Activated naive CD4-positive, alpha-beta T cell treated with anti-CD3 and anti-CD28 coated beads, Interleukin-2, amount 10 ng/mL, durations not matched to agents 7 days and 5 days (primary cell): ENCODE measurements at places on chromosomes 7 and 10.

- no peak for DNase-seq
Measured at GRCh38 chr10:100744987-100745881, at the start of gene PAX2. Gene PAX2 (plus strand): TSS chr10:100745582. CDS start chr10:100746261, 679 bp downstream.

DNA sequence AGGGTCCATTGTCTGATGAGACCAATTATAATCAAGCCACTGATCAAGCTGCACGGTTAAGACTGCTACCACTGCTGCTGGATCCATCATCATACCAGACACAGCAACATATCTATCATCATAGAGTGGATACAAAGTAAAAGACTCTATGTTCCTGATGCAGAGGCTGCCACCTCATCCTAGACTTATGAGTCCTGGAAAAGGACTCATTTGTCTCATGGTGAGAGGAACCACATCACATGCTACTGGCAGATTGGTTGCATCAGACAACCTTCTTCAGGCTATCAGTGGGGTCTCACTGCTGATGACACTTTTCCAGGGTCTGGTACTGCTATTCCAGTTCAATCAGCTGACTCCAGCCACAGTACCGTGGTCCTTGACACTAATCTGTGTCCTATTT is 79.0 kb downstream of the ABI1 start:
- DNase-seq, result no peak

- DNase-seq, result no peak
Measured at GRCh38 chr10:26741368-26741767, 43.9 kb downstream of the PDSS1 start.

DNA sequence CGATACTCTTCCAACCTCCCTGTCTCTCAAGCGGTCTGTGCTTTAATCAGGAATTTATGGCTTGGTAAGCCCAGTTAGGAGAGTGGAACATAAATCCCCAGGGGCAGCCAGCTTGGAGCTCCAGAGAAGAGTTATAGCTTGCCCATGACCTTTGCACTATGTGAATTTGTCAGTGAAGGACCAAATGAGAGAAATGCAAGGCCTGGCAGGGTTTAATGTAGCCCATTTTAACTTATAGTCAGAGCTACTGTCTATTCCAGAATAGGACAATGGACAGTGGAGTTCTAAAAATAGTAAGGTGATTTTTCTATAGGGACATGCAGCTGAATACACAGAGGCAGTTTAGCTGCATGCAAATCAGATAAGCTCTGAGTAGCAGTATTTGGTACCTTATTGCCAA is 142.6 kb upstream of the CAV2 start:
- DNase-seq, result no peak

GRCh38 chr7:121837462-121837861 is 35.5 kb upstream of the PTPRZ1 start:
- DNase-seq, result no peak
